ENCODE measurements at places on chromosomes 16 and 17.

DNA sequence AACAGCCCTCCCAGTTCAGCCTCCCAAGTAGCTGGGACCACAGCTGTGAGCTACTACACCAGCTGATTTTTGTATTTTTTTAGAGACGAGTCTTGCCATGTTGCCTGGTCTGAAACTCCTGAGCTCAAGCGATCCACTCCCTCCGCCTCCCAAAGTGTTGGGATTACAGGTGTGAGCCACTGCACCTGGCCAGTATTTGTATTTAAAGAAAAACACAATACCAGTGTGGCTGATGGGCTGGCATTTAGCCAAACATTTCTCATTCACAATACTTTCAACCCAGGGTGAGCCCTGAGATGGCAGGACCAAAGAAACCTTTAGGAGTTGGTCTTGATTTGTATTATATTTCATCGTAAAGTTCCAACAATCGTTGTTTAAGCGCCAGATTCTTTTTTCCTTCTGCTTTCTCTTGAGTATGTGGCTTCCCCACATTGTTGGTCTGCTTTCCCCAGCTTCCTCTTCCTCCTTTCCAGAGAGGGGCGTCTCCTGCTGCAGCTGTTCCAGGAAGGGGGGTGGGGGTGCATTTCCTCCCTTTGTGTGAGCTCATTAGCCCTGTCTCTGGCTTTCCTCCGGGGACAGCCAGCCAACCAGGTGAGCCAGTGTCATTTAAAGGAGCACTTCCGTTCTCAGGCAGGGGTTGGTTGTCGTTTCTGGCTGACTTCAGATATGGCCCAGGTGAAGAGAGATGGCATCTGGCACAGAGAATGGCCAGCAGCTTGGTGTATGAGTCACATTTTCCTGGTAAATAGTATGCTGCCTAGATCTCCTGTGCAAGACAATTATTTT is 79.9 kb downstream of the GPRC5B start:
- DNase-seq, result peak; percentile 96

DNA sequence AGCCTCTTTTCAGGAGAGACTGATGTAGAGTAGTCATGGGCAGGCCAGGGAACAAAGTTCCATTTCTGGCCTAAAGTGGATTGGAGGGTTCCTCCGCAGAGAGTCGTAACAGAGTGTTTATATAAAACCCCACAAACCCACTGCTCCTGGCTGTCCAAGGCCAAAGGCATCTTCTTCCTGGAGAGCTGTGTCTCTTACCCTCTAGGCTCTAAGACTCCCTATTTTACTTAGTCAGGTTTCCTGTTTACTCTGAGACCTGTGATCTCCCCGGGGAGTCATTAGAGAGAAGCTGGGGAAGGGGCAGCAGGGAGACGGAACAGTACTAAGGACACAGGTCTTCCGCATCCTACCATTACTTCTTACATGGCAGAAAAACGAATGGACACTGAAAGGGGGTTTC is 69.5 kb downstream of the HIC1 start:
- no peak for DNase-seq

GRCh38 chr17:16304830-16305229 is 48.4 kb downstream of the CENPV start:
- DNase-seq, result peak; percentile 1

GRCh38 chr16:82094942-82095540 is 60.0 kb downstream of the HSD17B2 start:
- no peak for DNase-seq
